ENCODE measurements at places on chromosomes 13 and 19.

DNA sequence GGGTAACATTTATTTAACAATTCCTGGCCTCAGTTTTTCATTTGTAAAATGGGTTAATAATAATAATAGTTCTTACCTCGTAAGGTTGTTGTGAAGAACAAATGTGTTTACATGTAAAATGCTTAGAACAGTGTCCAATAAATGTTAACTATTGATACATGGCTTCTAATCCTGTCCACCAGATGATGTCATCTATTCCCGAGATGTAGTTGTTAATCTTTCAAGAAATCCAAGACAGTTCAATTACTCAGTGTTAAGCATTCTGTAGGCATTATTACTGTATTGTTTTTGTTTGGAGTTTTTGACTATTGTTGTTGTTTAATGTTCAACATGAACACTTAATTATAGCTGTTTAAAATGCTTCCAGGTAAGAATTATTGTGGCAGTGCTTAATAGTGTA lies 131.0 kb upstream of the FNDC3A start:
- DNase-seq = no peak

- no peak for DNase-seq
These were observed 8.3 kb upstream of the RB1 start for GRCh38 chr13:48295271-48295670.

DNA sequence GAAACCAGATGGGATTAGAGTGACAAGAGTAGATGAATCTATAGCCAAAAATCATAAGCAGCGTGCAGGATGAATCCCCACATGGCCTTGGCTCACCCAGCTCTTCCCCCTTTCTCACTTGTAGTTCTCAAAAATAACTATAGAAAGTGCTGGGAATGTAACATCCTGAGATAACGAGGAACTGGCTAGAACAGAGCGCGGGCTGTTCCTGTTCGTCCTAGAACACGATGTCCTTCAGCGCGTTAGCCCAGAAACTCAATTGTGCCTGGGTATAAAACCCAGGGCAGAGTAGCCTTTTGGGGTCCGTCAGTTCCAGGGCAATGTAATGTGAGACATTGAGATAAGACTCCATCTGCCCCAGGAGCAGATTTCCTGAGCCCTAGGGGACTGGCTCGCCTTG lies 326.2 kb downstream of the TSHZ3 start:
- DNase-seq = no peak

GRCh38 chr19:15199661-15200552 lies 888 bp downstream of the NOTCH3 start:
- no peak for DNase-seq

DNA sequence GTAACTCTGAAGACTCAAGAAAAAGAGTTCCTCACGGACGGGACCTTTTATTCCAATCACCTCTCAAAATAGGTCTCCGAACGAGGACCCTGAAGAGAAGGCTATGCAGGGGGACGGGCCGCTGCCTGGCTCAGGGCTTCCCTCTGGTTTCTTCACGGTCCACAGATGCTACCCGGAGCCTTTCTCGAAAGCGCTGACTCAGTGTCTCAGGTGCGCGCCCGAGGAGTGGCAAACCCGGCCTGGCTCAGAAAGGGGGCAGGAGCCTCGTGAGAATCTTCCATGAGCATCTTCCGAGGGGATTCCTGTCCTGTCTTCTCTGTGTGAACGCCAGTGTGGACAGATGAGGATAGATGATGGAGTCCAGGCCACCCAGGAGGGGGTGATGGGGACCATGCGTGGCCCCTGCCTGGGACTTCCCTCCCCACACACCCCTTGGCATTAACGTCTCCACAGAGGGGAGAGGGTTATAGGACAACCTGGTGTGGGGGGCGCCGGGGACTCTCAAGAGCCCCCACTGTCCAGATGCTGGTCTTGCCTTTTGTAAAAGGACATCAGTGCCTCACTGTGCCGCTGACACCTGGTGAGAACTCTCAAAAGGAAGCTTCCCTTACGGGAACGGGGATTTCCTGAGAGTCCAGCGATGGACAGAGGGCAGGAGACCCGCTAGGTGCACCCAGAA lies 16.5 kb downstream of the LSM4 start:
- no peak for DNase-seq

DNA sequence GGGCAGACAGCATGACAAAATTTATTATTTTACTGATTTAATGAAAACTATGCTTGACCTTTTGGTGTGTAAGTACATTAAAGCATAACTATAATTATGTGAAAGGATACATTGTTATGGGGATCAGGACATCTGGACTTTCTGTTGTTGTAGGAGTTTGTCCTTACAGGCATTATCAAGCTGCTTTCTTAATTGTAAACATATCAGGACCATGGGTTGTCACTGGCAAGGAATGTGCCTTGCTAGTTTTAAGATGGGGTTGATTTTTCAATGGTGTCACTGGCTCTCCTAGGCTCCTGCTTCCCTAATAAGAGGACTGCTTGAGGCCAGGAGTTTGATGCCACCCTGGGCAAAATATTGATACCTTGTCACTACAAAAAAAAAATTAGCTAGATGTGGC lies 32.6 kb downstream of the KBTBD6 start:
- DNase-seq = no peak

- DNase-seq = peak; percentile 52
These were observed 9.4 kb downstream of the SIRT6 start for GRCh38 chr19:4172861-4173473.

Data from CD4-positive, alpha-beta T cell (primary cell).